EH (cell line): ENCODE measurements at places on chromosomes 11 and 22.

DNA sequence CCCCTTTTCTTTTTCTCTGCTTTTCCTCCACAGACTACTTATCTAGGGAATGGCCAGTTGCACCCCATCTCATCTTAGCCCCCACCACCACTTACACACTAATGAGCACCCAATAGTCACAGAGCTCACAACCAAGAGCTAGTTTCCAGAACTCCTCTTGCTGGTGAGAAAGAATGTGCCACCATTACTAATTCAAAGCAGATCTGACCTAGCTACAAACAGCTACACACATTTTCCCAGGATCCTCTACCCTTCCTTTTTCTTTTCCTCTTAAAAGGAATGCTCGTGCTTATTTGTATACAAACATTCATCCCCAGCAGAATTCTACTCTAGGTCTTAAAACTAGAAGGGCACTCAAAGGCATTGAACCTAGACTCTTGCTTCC is 136.8 kb downstream of the CD44 start:
- DNase-seq, result peak; percentile 50

- no peak for DNase-seq
Observed at GRCh38 chr11:108726077-108726800, 61.4 kb downstream of the DDX10 start.

DNA sequence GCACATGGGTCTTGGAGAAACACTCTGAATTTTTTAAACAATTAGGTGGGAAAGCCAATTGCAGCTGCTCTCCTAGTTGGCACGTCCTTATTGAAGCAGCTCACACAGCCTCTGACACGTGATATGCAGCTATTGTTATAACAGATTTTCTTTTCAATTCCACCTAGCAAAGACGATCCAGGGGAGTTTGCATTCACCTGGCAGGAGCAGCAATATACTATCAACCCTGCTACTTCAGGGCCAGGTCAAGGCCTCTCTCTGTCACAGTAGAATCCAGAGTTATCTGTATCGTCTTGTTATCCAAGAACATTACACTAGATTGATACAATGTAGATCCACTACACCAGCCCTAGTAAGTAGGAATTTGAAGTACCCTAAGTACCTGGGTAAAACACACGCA is 8.3 kb downstream of the KRTAP5-11 start:
- no peak for DNase-seq

DNA sequence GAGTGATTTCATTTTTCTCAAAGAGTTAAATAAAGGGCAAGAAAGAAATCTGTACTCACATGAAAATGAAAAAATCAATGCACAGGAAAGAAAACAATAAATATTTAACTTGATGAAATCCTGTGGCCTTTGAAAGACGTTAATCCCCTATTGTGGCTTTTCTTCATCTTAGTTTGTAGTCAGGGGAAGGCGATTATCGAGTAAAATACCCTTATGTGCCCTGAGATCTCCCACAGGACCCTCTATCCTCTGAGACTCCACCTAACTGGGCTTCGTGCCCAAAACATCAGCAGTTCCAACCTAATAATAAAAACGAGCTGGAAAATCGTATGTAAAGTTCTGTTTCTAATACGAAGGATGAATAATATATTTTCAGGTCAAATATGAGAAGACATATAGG is 208.2 kb upstream of the ZC3H12C start:
- no peak for DNase-seq

DNA sequence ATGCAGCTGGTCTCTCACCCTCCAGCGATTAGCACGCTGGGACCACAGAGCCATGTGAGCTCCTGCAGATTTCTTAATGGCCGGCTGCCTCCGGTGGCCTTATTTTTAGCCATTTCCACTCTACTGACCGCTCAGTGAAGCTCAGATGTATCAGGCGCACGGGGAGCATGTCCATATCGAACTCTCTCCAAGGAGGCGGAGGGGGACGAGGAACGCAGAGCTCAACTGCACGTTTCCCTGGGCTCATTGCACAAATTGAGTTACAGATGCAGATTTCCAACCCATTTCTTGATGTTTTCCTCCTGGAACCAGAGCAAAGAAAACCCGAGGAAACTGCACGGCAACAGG is 207.1 kb downstream of the CTTN start:
- DNase-seq, result no peak
